Osteocyte (in vitro differentiated cells): ENCODE measurements at places on chromosomes 11 and 22. TPM values are rescaled to one million over a fixed set of nuclear protein-coding genes. Genes with fewer than 3 reads are reported as not detected.

Gene TCN1
- total RNA-seq = not detected in 2 replicates

Gene TSPO
- 70.6 and 73.3 TPM in 2 replicates for total RNA-seq

Gene GLYAT
- not detected in 2 replicates for total RNA-seq

Gene OR52H1
- not detected in 2 replicates for total RNA-seq

Gene SLC36A4
- 23.3 and 25.3 TPM in 2 replicates for total RNA-seq

Gene CDC45
- total RNA-seq = 3.0 and 3.7 TPM in 2 replicates

Gene DGAT2
- total RNA-seq = 0.13 TPM in 1 of 2 replicates, not detected in the other

Gene PRODH
- 11.2 and 12.0 TPM in 2 replicates for total RNA-seq

DNA sequence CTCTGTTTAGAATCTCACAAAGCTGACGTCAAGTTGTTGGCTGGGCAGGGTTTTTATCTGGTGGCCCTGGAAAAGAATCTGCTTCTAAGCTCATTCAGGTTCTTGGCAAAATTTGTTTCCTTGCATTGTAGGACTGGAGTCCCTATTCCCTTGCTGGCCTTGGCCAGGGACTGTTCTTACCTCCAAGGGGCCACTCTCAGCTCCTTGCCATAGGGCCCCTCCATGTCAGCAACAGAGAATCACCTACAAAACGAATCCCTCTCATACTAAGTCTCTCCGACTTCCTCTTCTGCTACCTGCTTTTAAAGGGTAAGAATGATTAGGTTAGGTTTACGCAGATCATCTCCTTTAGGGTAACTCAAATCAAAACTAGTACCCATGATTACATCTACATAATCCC, 63.2 kb downstream of the PARVA start:
- DNase-seq = no peak

DNA sequence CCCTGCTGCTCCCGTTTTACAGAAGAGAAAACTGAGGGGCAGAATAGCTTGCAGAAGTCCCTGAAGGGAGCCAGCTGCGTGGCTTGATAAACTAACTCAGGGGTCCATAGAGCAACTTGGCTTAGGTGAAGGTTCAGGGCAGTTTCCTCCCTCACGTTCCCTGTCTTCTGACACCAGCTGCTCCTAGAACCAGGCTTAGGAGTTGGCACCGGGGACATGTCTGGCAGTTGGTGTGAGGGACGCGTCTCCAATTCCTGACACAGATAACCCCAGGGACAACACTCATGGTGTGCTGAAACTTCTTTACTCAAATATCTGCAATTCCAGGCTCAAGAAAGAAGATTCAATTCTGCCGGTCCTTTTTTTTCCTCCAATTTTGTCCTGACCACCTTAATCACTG, 85.7 kb downstream of the DSCAML1 start:
- DNase-seq = no peak

DNA sequence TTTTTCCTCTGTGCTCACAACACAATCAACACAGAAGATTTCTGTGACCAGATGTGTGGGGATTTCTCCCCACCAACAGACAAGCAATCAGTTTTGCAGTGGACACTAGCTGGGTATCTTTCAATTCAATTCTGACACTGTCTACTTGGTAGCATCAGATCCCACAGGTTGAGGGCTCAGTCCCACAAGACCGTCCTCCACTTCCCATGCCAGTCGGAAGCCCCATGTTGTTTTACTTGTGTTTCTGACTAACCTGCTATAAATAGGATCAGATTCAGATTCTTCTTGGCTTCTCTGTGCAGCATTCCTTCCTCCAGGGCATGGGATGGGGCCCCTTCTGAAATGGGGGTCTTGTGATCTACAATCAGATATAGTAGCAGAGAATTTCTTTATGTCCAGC, 19.6 kb downstream of the ACER3 start:
- no peak for DNase-seq

DNA sequence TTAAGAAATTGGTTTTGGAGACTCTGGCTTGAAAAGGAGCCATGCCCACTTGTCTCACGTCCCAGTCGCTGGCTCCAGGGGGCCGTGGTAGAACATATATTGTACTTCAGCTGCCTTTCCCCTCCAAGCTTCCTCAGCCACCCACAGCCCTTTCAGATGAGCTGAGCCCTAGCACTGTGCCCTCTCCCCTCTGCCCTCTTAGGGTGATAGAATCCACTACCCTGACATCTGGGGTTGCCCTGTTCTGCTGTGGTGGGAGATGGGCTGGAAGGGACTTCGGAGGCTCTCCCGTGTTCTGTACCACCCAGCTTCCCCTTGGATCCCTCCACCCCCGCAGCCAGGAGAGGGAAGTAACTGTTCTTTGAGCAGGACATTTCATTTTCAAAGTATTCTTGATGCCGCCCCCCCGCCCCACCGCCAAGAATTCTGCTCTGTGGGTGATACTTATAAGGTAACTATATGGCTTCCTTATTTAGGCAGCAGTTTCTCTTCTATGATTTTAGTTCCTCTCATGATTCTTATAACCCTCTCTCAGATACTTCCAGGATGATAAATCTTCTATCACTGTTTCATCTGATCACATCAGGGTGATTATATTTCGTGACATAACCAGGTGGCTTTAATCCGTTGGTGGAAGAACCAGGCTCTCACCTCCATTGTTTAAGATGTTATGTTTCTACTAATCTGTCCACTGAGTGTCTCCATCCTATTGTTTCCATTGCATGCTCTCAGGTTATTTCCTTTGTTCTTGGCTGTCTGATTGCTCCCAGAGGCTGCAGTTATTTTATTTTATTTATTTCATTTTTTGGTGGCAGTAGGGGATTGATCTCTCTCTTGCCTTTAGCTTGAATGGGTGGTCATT, 24.1 kb downstream of the ZBTB16 start:
- DNase-seq = no peak

GRCh38 chr22:47061226-47061625, 298.8 kb downstream of the TBC1D22A start:
- DNase-seq = no peak

- no peak for DNase-seq
Measured at GRCh38 chr11:70326833-70327232, 56.3 kb downstream of the PPFIA1 start.

DNA sequence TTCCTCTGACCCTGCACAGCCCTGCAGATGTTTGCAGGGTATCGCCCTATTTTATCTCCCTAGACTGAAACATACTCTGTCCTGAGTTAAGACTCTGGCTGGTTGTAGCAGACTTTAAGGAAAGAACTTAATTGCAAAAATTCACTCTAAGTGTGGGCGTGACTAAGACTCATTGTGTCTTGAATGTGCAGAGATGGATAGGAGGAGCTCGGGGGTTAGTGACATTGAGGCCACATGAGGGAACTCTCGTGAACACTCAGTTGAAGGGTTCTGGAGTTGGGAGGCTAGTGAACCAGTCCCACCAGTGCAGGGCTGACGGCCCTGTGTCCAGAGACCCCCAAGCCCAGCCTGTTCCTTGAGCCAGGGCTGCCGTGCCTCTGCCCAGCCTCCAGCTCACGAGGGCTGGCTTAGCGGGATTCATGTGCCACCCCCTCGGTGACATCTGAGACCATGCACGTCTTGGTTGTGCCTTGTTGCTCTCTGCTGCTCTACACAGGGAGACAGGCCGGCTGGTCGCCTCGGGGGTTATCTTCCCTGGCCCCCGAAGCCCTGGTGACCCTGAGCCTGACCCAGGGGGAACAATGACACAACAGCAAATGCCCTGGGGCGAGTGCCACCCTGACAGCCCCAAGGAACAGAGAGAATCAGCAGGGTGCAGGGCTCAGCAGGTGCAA, 11.4 kb upstream of the TBX1 start:
- DNase-seq = no peak

DNA sequence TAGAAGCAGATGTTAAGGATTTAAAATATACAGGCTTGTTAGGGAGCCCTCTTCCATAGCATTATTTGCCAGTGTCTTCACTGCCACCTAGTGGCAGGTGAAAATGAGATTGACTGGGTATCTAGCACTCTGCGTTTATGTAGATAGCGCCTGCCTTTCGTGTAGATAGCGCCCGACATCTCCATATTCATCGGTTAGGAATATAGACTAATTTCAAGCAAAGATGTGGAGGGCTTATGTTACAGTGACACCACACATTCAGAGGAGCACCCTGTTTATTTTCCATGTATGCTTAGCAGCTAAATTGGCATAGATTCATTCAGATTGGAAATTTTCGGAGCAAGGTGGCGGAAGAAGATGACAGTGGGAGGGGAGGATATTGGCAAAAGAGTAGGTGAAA, 72.0 kb downstream of the SLC5A12 start:
- DNase-seq = no peak

DNA sequence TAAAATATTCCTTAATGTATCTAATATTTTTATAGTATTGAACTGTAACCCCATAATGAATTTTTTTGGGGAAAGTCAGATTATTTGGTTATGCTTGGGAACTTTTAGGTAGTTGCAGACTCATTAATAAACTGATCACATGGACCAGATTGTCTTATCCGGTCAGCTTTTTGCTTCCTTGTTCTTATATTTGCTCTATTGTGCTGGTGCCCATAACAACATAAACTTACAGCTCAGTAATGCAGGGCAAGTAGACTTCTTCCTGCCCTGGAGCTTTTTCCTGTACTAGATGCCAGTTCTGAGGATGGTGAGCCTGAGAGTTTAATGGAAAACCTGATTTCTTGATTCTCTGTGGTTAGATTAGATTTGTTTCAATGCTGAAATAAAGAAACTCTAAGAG, 53.2 kb downstream of the MTMR3 start:
- DNase-seq = no peak

- DNase-seq = no peak
Measured at GRCh38 chr11:3087821-3088800, 30.9 kb upstream of the CARS1 start.

GRCh38 chr22:42303396-42304323, 33.2 kb upstream of the TCF20 start:
- no peak for DNase-seq

- DNase-seq = peak; percentile 82
Measured at GRCh38 chr11:97717922-97718321, 1302.8 kb upstream of the CNTN5 start.

DNA sequence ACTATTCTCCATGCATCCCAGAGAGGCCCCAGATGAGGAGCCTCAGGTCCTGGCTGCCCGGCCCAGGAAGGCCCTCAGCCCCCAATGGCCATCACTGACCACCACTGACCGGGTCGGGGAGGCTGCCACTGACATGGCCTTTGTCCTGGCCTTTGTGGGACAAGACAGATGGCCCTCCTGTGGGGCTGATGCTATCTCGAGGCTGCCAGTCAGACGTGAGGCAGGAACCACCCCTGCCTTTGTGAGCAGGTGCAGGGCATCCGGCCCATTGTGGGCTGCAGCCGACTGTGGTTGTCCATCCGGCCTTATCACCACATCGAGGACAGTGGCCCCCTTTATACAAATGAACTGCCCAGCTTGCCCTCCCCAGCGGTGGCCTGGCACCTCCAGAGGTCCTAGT, 5.5 kb downstream of the GP1BB start:
- no peak for DNase-seq

- no peak for DNase-seq
Measured at GRCh38 chr22:37633089-37633624, 6.3 kb upstream of the SH3BP1 start.

- no peak for DNase-seq
Measured at GRCh38 chr22:27669798-27670599, 131.6 kb downstream of the MN1 start.

- DNase-seq = no peak
Measured at GRCh38 chr22:25347752-25348102, 128.3 kb downstream of the CRYBB2 start.
